ENCODE measurements at places on chromosomes 2 and 18. TPM values are rescaled to one million over a fixed set of nuclear protein-coding genes. Genes with fewer than 3 reads are reported as not detected.

CDH2 gene
- 0.46 TPM for polyA plus RNA-seq

NPHP1 gene
- polyA plus RNA-seq: 2.9 TPM

MYO5B gene
- 6.5 TPM for polyA plus RNA-seq

NAB1 gene
- 10.7 TPM for polyA plus RNA-seq

DAW1 gene
- polyA plus RNA-seq: 0.18 TPM

All from keratinocyte (primary cell).